ENCODE measurements at places on chromosomes 5 and 9. TPM values are rescaled to one million over a fixed set of nuclear protein-coding genes. Genes with fewer than 3 reads are reported as not detected.

GRCh38 chr5:143880178-143880577, 68.2 kb downstream of the HMHB1 start:
- DNase-seq, result no peak

Gene AP3S1
- total RNA-seq, result 87.8 TPM

Gene RNF44
- 14.4 TPM for total RNA-seq

DNA sequence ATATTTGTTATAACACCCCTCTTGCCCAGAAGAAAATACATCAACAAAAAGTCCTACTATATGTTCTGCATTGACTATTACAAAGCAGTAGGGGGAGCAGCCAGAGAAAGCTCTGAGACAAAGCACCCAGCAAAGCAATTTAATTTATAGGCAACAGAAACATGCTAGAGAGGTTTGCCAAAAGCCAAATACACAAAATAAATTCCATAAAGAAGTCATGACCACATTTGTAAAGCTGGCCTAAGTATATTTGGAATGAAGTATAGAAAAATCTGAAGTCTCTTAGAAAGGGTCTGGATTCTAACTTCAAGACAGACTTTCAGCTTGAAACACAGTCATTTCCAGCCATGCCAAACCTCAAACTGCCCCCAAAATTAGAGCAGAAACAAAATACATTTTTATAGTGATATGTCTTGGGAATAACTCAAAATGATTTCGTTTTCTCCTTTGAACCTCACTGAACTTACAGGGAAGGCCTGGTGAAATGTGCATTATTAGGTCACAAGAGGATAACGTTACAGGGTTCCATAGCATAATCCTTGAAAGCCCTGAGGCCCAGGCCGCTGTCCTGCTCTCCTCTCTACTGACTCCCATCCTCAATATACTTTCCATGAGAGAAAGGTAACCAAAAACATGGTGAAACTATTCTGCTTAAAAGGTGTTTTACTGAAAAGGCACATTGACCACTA, 451.8 kb downstream of the RAB3C start:
- no peak for DNase-seq

- no peak for DNase-seq
Observed at GRCh38 chr5:50945139-50945538, 278.7 kb downstream of the PARP8 start.

GRCh38 chr5:136957428-136957827, 541.7 kb downstream of the SPOCK1 start:
- no peak for DNase-seq

Measured in sigmoid colon (tissue), 7 donors.